ENCODE measurements at places on chromosomes 2 and 18. TPM values are rescaled to one million over a fixed set of nuclear protein-coding genes. Genes with fewer than 3 reads are reported as not detected.

METAP1D gene
- 10.3 TPM for total RNA-seq

ANKRD62 gene
- total RNA-seq = not detected

CNGA3 gene
- not detected for total RNA-seq

GDF7 gene
- 0.47 TPM for total RNA-seq

FBLN7 gene
- 9.3 TPM for total RNA-seq

MC5R gene
- not detected for total RNA-seq

GRB14 gene
- total RNA-seq = 60.9 TPM

PTPRN gene
- total RNA-seq = 106 TPM

DNA sequence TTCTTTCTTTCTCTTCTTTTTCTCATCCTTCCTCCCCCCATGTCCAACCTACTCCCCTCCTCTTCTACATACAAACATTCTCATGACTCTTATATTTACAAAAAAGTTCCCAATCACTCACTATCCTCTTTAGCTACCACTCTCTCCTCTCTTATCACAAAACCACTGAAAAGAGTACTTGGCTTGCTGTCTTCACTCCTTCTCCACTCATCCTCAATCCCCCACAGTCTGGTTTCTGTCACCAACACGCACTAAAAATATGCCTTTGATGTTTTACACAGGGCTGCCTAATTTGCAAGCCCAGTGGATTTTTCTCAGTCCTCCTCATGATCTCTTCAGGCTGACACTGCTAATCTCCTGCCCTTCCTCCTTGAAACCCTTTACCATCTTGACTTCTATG, 159.5 kb downstream of the TNS1 start:
- H3K36me3 ChIP-seq = peaks cover 71% of the 10 kb centered on the region
- H3K4me1 ChIP-seq = peaks cover 57% of the 10 kb centered on the region
- no peak overlapping the region for H3K4me3 ChIP-seq
- H3K27me3 ChIP-seq = no peaks in the 10 kb centered on the region
- no peak for DNase-seq

DNA sequence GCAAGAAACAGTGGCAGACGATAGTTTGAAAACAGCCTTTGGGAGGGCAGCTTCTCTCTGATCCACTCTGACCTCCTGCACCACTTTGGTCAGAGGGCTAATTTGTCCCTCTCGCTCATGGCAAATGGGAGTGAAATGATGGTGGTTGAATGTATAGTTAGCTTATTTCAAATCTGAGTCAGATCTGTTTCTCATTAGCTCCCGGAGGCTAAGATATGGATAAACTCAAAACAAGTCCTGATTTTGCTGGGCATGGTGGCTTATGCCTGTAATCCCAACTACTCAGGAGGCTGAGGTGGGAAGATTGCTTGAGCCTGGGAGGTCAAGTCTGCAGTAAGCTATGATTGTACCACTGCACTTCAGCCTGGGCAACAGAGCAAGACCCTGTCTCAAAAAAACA, 145.0 kb downstream of the ALK start:
- no peaks in the 10 kb centered on the region for H3K4me1 ChIP-seq
- H3K36me3 ChIP-seq = no peaks in the 10 kb centered on the region

DNA sequence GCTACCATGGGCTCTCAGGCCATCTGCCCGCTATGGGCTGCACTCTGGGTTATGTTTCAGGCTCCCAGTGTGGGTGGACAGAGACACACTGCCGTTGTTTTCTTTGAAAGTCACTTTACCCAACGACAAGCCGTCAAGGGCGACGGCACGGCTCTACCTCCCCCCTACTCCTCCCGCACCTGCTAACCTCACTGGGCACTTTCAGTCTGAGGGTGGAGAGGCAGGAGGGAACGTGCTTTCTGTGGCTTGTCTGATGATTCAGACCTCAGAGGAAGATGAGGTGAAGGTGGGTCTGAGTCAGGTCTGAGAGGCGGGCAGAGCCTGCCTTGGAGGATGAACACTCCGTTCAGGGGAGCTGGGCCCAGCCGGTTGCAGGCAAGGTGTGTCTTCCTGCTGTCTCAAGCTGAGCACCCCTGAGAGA, 147.6 kb upstream of the HDAC4 start:
- H3K27me3 ChIP-seq = no peaks in the 10 kb centered on the region
- H3K4me3 ChIP-seq = no peak overlapping the region
- H3K36me3 ChIP-seq = no peaks in the 10 kb centered on the region
- no peak overlapping the region for H3K27ac ChIP-seq
- H3K4me1 ChIP-seq = no peaks in the 10 kb centered on the region
- no peak for DNase-seq

DNA sequence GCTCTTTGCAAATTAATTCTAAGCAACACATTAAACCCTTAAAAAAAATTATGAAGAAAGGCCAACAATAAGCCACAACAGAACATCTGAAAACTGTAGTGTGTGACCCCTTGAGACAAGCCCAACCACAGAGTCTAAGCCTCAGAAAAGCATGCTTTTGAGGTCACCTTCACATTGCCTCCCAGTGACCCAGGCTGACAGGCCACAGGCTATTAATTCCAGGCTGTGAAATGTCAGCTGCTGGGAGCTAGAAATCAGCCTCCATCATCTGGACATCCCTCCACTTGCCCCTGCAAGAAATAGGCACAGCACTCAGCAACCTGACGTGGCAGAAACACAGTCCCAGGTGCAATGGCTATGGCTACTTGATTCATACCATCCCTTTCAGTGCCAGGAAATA, 179.4 kb upstream of the ZFP36L2 start:
- no peaks in the 10 kb centered on the region for H3K27me3 ChIP-seq
- H3K4me3 ChIP-seq = no peak overlapping the region
- H3K36me3 ChIP-seq = no peaks in the 10 kb centered on the region

DNA sequence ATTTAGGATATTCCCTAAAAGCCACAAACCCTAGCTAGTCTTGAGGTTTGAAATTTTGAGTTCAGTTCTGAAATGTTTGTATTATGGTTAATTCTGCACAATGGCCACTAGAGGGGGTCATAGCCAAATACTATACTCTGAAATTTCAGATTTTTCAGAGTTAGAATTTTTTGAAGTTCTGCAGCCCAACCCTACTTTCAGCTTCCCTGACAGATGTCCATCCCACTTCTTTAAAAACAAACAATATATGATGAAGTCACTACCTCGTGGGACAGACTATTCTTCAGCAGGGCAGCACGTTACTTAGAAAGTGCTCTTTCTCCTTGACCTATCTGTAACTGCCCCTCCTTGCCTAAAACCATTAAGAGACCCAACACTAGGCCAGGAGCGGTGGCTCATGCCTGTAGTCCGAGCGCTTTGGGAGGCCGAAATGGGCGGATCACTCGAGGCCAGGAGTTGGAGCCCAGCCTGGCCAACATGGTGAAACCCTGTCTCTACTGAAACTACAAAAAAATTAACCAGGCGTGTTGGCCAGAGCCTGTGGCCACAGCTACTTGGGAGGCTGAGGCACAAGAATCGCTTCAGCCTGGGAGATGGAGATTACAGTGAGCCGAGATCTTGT, 48.2 kb upstream of the PAPOLG start:
- H3K4me1 ChIP-seq = no peaks in the 10 kb centered on the region
- no peaks in the 10 kb centered on the region for H3K27me3 ChIP-seq
- H3K36me3 ChIP-seq = no peaks in the 10 kb centered on the region
- DNase-seq = no peak

- H3K4me3 ChIP-seq = no peak overlapping the region
- H3K27ac ChIP-seq = no peak overlapping the region
- no peaks in the 10 kb centered on the region for H3K36me3 ChIP-seq
- no peak for DNase-seq
- H3K27me3 ChIP-seq = no peaks in the 10 kb centered on the region
These were observed 211.2 kb downstream of the NAPG start for GRCh38 chr18:10736984-10737383.

GRCh38 chr18:51711298-51711889, 513.9 kb upstream of the MEX3C start:
- no peaks in the 10 kb centered on the region for H3K4me1 ChIP-seq
- DNase-seq = no peak
- no peak overlapping the region for H3K27ac ChIP-seq
- no peak overlapping the region for H3K4me3 ChIP-seq

DNA sequence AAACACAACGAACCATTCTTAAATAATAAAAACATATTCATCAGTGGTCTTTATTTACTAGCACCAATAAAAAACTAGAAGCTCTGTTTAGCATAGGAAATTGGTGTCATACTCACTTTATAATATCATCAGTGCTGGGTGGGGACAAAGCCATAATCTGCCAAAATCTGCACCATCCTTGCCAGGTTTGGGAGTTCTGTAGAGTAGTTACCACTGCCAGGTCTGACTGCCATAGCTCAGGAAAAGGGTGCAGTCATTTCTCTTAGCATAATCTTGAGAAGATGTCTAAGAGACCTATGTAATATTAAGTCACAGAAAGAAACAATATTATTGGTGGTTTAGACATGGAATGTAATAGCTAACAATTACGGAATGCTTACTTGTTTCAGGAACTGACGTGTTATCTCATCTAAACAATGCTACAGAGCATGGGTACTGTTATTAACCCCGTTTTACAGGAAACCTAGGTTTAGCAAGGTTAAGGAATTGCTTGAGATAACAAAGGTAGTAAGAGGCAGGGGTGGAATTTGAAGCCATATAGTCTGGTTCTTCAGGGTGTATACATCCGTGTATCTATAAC, 1.6 kb upstream of the MARCHF7 start:
- H3K4me1 ChIP-seq = peaks cover 18% of the 10 kb centered on the region
- H3K36me3 ChIP-seq = no peaks in the 10 kb centered on the region
- DNase-seq = no peak

- H3K4me3 ChIP-seq = no peak overlapping the region
- DNase-seq = no peak
- no peaks in the 10 kb centered on the region for H3K36me3 ChIP-seq
- H3K4me1 ChIP-seq = no peaks in the 10 kb centered on the region
These were observed 552.8 kb upstream of the KLHL29 start for GRCh38 chr2:22832196-22832595.

DNA sequence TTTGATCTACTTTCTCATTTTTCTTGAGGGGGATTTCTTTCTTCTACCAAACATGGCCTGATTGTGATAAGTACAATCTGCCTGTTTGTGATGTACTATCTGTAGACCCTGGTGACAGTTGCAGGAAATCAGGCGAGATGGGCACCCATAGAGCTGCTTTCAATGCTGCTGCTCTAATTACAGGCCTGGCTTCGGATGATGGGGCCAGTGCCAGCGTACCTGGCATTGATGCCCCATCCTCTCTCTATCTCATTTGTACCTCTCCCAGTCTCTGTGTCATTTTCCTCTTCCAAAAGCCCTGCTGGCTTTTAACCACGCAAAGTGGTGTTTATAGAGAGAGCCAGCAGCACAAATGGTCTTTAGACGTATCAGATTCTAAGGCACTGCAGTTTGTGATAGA, 69.9 kb downstream of the KCTD18 start:
- no peak for DNase-seq
- H3K27me3 ChIP-seq = no peaks in the 10 kb centered on the region
- H3K27ac ChIP-seq = no peak overlapping the region
- no peaks in the 10 kb centered on the region for H3K36me3 ChIP-seq
- no peak overlapping the region for H3K4me3 ChIP-seq

DNA sequence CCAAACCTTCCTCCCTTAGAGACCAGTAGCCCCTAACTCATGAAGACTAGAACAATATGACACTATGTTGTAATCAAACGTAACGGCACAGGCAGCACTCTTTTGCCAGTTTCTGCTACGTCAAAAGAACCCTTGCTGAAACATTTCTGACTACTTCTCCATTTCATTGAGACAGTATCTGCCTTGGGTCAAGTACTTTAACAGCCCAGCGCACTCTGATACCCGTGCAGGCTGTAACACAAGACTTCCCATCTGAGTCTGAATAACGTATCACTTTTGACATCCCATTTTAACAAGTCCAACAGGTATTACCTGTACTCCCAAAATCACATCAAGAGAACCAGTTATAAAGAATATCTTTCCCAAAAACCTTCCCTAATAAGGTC, 38.4 kb downstream of the TBC1D8 start:
- no peak overlapping the region for H3K4me3 ChIP-seq
- H3K4me1 ChIP-seq = peaks cover 40% of the 10 kb centered on the region
- no peaks in the 10 kb centered on the region for H3K36me3 ChIP-seq
- no peaks in the 10 kb centered on the region for H3K27me3 ChIP-seq

DNA sequence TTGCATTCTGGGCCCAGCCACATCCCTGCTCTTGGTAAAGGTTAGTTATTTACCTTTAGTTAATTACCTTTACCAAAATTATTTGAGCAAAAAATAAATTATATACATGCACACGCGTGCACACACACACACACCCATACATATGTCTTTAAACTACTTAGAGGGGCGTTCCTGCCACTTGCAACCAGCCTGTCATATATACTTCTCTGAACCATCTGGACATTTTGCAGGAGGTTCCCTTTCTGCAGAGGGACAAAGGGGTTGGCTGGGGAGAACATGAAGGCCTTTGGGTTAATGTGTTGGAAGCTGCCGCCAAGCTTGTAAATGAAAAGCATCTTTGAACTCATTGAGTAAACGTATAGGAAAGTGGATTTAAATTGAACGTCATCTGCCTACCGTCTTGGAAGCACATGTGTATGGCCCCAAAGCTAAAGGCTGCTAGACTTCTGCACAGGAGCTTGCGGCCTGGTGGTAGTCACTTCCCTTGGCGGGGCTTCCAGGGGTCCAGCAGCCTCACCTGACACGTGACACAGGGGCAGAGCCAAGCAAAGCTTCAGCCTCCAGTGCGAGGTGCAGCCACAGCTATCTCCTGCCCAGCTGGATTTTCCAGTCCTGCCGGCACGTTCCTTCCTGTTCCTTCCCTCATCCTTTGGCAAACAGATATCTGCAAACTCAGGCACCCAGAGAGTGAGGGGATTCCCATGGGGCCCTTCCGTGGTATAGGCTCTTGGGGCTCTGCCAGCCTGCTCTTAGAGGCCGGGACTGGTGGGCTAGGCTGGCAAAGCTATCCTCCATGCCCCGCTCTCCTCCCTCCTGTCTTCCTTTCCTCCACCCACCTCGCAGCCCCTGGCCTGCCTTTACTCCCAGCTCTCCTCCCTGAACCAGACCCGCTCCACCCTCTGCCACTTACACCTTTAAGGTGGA, 46.1 kb downstream of the SERTAD2 start:
- no peaks in the 10 kb centered on the region for H3K27me3 ChIP-seq
- no peak overlapping the region for H3K27ac ChIP-seq
- no peaks in the 10 kb centered on the region for H3K36me3 ChIP-seq
- H3K4me1 ChIP-seq = peaks cover 10% of the 10 kb centered on the region

DNA sequence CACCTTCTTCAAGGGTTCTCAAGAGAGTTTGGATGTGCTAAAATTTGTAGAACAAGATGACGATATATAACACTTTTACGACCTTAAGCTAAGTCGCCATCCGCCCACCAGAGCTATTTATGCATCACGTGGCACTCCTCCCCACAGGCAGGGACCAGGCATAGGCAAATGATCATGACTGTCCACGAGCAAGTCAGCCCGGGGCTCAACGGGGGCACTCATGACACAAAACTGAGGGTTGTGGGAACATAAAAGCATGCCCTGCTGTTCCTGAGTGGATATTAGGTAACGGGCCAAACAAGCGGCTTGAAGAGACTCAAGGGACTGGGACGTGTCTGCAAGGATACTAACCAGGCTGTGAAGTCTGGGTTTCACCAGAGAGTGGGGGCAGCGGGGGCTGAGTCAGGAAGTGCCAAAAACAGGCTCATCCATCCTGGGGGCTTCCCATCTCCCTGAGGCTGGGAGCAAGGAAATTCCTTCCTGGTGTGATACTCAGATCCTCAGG, 58.1 kb downstream of the FAM178B start:
- no peaks in the 10 kb centered on the region for H3K36me3 ChIP-seq
- H3K4me3 ChIP-seq = no peak overlapping the region
- H3K27me3 ChIP-seq = no peaks in the 10 kb centered on the region
- H3K4me1 ChIP-seq = no peaks in the 10 kb centered on the region

Measured in adrenal gland (tissue), 19 donors.